ENCODE measurements at places on chromosomes 13 and 19.

DNA sequence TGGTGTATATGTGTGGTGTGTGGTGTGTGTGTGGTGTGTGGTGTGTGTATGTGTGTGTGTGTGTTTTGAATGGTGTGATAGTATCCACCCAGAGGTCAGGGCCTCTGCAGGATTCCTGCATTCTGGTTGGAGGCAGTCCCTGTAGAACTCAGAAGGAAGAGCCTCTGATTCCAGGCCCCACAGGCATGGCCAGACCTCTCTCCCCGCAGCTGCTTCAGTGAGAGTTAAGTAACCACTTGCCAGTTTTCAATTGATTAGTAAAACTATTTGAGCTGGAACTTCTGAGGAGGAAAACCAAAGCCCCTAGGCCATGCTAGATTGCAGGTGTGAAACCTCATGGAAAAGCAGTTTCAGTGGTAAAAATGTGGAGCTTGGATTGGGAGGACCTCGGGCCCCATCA, 2.1 kb downstream of the ATP12A start:
- DNase-seq = no peak

GRCh38 chr19:32908641-32909190, 39.1 kb upstream of the SLC7A9 start:
- no peak for DNase-seq

GRCh38 chr19:29753190-29753933, 38.3 kb upstream of the C19orf12 start:
- DNase-seq = no peak

GRCh38 chr13:40580566-40581276, 85.7 kb downstream of the FOXO1 start:
- DNase-seq = no peak
